ENCODE measurements at places on chromosomes 4 and X.

DNA sequence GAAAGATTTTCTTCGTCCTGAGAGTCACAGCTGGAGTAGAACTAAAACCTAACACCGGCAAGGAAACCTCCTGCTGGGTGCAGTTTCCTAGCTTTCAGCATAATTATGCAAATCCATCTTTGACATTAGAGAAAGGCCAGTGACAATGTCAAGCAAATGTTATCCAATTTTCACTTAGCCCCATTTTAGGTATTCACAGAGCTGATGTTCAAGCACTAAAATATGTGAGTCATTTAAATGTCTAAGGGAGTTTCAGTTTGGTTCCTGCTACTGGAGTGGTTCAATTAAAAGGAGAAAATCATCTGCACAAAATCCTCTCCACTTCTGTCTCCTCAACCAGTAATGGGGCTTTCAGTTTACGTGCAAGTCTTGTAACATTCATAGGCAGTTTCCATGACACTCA, 37.1 kb upstream of the AMOT start:
- no peak for DNase-seq

DNA sequence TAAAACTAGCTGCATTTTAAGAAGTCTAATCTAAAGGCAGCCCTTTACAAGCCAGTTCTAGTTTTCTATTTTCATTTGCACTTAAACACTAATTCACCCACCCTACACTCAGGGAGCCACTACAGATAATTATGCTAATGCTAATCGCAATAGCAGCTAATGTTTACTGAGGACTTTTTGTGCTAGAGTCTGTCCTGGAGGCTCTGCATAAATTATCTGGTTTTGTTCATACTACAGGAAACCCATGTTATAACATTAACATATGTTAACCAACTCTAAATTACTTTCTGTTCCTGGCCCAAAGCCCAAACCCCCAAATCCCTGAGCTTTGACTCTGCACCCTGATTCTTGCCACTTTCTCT, 480 bp upstream of the RADX start:
- no peak for DNase-seq

DNA sequence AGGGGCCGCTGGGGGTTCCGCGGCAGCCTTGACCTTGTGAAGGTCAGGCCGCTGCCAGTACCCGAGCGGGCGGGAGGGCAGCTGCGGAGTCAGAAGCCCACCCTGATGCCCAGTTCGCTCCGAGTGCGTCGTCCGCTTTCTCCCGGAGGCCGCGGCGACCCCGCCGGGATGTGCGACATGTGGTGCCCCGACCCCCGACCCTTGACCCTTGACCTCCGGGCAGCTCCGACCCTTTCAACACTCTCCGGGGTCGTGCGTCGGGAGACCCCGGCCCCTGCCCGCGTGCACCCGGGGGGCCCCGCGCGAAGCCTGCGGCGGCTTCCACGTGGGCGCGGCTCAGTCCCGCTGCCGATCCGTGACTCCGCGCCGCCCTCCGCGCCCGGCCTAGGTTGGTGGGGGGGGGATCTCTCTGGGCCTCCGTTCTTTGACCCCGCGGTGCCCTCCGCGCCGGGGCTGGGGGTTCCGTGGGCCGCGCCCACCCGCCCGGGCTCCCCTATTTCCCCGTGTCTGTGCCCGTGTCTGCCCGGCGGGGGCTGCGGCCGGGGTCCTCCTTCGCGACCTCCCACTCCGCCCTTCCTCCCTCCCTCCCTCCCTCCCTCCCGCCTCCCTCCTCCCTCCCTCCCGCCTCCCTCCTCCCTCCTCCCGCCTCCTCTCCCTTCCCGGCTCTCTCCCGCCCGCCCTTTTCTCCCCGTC, 609 bp upstream of the SLC25A6 start:
- no peak for DNase-seq

GRCh38 chr4:152700151-152700550, 20.4 kb upstream of the TMEM154 start:
- no peak for DNase-seq

GRCh38 chrX:106898462-106898861, 4.7 kb downstream of the RIPPLY1 start:
- no peak for DNase-seq

DNA sequence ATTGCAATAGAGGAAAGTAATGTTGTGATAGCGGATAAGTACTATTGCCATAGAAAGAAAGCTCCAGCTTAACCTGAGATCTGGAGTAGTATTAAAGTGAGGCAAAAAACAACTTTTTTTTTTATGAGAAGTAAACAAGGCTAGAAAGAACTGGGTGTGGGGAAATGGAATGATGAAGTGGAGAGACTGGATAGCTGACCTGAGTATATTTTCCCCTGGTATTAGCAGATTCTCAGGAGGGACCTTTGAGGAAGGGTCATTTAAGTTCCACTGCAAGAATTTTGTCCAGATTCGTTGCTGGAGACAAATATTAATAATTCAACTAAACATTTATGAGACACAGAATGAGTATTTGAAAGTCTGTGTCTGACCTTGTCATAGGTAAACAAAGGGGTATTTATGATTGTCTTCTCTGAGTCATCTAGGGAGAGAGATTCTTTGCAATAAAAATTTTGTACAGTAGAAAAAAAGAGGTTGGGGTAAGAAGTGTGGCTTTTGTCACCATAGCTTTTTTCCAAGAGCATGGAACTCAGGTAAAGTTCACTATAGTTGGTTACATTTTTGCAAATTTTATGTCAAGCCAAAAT, 2095.9 kb downstream of the ARAP2 start:
- DNase-seq, result no peak

- no peak for DNase-seq
Observed at GRCh38 chr4:17512973-17513665, 1.2 kb upstream of the QDPR start.

GRCh38 chr4:2362266-2363055, 56.0 kb downstream of the ZFYVE28 start:
- no peak for DNase-seq

DNA sequence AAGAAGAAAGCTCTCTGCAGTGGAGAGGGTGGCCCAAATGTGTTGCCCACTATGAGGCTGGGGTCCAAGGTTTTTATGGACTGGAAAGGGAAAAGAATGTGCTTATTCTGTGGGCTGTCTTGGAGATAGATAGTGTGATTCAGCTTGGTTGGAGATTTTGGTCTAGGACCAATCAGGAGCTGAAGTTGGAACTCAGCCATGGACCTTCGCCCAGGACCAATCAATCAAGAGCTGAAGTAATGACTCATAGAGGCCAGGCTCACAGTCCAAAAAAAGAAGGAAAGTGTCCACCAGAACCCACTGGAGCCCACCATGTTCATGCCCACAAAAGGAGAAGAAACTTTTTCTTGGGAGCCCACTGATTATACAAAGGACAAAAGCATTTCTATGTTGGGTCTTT, 369.5 kb downstream of the UBE2NL start:
- no peak for DNase-seq

- DNase-seq, result no peak
Observed at GRCh38 chr4:55099816-55100215, 25.6 kb downstream of the KDR start.

- DNase-seq, result no peak
Observed at GRCh38 chrX:97309487-97310116, 425.9 kb downstream of the RPA4 start.
